ENCODE measurements at places on chromosomes 1 and 21.

DNA sequence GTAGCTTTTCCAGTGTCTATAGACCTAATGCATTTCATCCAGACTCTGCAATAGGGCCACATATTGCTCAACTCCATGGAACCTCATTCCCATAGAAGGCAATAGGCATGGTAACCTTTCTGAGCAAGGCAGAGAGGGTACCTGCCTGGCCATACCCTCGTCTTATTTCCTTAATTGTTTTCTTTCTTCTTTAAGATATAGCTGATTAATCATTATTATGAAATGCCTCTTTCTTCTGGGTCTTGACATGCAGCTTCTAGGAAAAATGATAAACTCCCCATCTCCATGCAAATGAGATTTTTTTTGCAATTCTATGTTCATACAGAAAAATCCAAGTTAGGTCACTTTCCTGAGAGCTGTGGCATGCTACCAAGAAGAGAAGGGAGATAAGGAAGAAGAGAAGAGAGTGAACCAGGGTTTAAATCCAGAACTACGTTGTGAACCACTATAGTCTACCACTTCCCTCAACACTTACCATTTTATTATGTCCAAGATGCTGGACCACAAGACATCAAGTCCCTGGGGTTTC lies 33.0 kb upstream of the IL20 start:
- DNase-seq, result no peak

DNA sequence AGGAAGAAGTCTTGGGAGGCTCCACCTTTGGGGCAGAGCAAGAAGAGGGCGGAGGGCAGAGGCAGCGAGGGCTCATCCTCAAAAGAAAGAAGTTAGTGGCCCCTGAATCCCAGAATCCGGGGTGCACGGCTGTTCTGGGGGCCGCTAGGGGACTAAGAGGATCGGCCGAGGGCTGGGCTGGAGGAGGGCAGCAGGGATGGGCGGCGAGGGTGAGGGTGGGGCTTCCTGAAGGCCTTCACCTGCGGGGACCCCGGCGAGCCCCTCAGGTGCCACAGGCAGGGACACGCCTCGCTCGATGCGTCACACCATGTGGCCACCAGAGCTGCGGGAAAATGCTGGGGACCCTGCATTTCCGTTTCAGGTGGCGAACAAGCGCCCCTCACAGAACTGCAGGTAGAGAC lies 23.9 kb downstream of the COL6A1 start:
- no peak for DNase-seq

DNA sequence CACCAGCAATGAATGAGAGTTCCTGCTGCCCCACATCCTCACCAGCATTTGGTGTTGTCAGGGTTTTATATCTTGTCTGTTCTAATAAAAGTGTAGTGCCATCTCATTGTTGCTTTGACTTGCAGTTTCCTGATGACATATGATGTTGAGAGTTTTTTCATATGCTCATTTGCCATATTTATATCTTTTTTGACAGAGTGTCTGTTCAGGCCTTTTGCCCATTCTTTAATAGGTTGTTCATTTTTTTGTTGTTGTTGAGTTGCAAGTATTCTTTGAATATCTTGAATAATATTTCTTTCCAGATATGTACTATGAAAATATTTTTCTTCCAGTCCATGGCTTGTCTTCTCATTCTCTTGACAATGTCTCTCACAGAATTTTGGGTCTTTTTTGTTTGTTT lies 111.7 kb upstream of the KCNJ15 start:
- no peak for DNase-seq

- DNase-seq, result no peak
Observed at GRCh38 chr1:79431340-79431739, 424.8 kb upstream of the ADGRL4 start.

GRCh38 chr1:8689431-8690252 lies 127.8 kb downstream of the RERE start:
- DNase-seq, result no peak

DNA sequence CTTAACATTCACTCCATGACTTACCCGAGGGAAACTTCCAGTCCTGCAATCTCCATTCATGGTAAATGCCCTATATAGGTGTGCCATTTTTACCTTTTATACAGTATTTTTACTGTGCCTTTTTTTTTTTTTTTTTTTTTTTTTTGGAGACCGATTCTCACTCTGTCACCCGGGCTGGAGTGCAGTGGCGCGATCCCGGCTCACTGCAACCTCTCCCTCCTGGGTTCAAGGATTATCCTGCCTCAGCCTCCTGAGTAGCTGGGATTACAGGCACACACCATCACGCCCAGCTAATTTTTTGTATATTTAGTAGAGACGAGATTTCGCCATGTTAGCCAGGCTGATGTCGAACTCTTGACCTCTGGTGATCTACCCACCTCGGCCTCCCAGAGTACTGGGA lies 124.4 kb upstream of the PLPPR4 start:
- DNase-seq, result no peak

GRCh38 chr21:33230545-33231324 lies 997 bp downstream of the IFNAR2 start:
- DNase-seq, result peak; percentile 43

- DNase-seq, result no peak
Observed at GRCh38 chr1:184800876-184801275, 46.2 kb upstream of the EDEM3 start.

- peak; percentile 43 for DNase-seq
Observed at GRCh38 chr1:5991381-5992025, 722 bp downstream of the NPHP4 start.

GRCh38 chr1:203199816-203200571 lies 13.5 kb upstream of the CHI3L1 start:
- DNase-seq, result no peak

DNA sequence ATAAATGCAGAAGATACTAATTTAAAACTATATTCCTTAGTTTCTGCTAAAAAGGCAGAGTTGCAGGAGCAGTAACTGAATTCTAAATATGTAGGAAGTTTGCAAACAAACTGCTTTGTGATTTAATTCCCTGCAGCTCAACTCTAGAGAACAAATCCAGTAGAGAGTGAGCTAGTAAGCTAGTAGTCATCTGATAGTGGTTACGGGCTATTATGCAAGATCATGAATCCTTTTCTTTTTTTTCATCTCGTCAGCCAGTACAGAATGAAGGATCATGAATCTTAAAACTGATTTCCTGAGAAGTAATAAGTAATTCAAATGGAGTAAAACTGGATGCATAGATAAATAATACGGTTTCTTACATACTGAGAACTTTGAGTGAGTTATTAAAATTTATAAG lies 3.3 kb downstream of the DPH5 start:
- DNase-seq, result no peak

DNA sequence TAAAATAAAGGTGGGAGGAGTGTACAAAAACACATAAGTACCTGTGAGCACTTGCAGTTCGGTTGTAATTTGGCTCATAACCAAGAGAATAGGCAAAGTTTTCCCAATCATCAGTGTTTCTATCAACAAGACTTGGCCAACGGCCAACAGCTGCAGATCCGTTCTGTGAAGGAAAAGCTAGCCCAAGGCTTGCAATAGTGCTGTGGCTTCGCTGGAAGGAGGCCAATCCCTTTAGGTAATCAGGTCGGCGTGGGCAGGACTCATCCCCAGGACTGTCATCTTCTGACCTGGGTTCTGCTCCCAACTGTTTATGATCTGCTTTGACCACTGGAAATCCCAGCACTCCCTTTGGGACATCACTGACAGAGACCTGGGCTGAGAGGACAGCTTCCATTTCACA lies 107.8 kb downstream of the LYST start:
- DNase-seq, result no peak

GRCh38 chr1:35605867-35606182 lies 32.7 kb downstream of the TFAP2E start:
- DNase-seq, result no peak

DNA sequence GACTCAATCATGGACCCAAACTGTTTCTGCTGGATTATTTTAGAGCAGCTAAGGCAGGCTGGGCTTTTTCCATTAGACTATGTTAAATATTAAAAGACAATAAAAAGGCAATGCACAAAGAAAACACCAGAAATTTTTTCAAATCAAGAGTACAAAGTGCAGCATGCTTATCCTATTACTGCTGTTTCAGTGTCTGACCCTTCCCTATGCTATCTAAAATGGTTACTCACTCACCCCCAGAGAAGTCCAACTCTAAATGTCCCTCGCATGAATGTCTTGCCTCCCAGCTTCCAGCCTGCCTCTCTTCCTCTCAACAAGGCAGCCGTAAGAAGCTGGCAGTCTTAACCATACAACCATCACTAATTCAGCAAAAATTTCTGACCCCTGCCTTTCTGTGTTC lies 108.7 kb upstream of the SYT6 start:
- no peak for DNase-seq

- no peak for DNase-seq
Observed at GRCh38 chr1:7089497-7089896, 304.2 kb downstream of the CAMTA1 start.

DNA sequence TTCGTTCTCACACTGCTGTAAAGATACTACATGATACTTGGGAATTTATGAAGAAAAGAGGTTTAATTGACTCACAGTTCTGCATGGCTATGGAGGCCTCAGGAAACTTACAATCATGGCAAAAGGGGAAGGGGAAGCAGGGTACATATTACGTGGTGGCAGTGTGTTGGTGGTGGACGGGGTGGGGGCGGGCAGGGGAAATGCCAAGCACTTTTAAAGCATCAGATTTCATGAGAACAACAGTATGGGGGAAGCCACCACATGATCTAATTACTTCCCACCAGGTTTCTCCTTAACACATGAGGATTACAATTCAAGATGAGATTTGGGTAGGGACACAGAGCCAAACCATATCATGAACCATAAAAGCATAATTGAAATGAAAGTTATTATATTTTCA lies 88.5 kb downstream of the UBE2U start:
- DNase-seq, result no peak

GRCh38 chr21:37413553-37414291 lies 47.1 kb downstream of the DYRK1A start:
- no peak for DNase-seq

DNA sequence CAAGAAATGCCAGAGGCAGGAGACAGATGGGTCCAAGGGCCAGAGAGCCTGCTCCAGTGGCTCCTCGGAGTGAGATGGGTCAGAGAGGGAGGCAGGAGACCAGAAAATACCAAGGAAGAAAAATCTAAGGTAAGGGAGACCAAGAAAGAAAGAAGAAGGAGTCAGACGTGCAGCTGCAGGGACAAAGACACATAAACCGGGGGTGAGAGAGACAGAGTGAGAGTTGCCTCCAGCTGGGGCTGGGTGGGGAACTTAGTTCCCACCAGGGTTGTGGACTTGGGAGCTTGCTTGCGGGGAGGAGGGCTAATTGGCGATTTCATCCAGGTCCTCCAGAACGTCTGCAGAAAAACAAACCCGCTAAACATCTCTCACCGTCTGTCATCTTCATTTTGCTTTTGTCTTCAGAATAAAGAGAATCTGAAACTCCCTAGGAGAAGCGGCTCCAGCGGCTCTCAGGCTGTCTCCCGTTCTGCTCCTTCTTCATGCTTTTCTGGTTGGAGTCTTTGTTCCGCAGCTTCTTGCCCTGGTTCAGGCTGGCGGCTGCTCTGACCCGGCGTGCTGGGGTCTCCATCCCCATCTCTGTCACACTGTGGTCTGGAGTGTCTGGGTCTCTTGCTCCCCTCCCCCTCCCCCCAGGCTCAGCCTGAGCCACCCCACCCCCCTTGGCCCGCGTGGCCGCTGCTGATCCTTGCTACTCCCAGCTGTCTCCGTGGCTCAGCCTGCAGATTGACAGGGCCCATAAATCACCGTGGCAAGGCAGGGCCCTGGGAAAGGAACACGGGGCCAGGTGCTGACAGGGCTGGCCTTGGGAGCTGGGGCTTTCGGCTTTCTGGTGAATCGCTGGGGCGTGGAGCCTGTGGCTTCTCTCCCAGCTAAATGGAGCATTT lies 66.6 kb downstream of the UBIAD1 start:
- DNase-seq, result no peak

GRCh38 chr1:59045636-59046035 lies 251.3 kb upstream of the FGGY start:
- DNase-seq, result no peak

DNA sequence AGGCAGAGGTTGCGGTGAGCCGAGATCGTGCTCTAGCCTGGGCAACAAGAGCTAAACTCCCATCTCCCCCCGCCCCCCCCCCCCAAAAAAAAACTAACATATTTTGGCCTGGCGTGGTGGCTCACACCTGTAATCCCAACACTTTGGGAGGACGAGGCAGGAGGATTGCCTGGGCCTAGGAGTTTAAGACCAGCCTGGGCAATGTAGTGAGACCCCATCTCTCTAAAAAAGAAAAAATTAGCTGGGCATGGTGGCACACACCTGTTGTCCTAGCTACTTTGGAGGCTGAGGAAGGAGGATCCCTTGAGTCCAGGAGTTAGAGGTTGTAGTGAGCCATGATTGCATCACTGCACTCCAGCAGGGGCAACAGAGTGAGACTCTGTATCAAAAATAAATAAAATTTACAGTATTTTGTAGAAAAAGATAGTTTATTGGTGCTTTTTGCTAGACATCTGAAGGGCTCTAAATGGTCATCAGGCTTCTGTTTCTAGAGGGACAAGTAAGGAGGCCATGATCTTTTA lies 9.0 kb downstream of the YTHDF2 start:
- DNase-seq, result no peak

- DNase-seq, result no peak
Observed at GRCh38 chr1:245113649-245114048, 41.1 kb upstream of the KIF26B start.

- DNase-seq, result no peak
Observed at GRCh38 chr1:26017606-26018005, 4.0 kb upstream of the EXTL1 start.

- DNase-seq, result no peak
Observed at GRCh38 chr1:159937054-159937750, 8.2 kb downstream of the IGSF9 start.

DNA sequence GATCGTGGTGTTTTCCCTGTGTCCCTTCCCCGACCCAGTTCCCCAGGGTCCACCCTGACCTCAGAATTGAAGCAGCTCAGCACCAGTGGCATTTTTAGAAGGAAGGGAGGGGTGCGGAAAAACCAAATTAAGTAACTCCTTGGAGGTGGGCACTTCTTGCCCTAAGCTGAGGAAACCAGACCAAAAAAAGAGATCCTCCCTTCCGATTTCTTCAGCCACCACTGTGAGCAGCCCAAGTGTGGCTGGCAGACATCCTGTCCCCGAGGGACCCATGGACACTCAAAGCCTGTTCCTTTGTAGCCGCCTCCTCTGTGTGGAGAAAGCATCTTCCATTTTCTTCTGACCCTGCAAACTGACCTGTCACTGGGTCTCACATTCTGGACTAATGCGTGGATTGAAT lies 31.3 kb downstream of the KIRREL1 start:
- DNase-seq, result no peak

DNA sequence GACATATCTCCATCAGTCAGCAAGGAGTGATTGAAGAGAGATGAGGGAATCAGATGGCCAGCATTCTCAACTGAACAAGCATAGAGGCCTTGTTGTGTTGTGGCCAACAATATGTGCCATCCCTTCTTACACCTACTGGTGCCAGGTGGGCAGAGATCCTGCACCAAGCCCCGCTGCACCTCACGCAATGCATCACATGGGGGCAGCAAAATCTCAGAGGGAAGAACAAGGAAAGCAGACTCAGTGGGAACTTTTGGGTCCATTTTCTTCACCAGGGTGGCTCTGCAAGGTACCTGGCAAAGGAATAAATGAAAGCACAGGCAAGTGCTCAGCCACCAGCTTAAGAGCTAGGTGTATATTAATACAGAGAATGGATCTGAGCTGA lies 33.2 kb downstream of the HSD3B2 start:
- no peak for DNase-seq
